Osteoblast (primary cell): ENCODE measurements at places on chromosomes 12 and 14. TPM values are rescaled to one million over a fixed set of nuclear protein-coding genes. Genes with fewer than 3 reads are reported as not detected.

GRCh38 chr14:104293851-104294627 lies 155.7 kb downstream of the KIF26A start:
- peak; percentile 83 for DNase-seq

- peak; percentile 77 for DNase-seq
These were observed 62.3 kb upstream of the PPP1R12A start for GRCh38 chr12:79997096-79997791.

DNA sequence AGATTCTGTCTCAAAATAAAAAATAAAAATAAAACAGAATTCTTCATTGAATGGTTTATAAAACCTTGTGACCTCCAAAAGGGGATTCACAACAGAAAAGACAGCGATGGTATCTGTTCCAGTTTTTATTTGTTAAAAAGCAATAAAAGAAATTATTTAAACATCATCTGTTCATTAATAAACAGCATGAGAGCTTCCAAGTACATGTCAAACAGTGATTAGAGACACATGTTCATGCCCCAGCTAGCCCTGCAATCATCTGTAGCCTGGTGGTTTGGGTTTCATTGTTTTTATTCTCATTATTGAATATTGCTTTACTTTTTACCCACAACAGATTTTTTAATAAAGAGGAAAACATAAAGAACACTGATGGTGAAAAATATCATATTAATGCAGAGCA lies 173.3 kb downstream of the ANO2 start:
- DNase-seq, result no peak

DNA sequence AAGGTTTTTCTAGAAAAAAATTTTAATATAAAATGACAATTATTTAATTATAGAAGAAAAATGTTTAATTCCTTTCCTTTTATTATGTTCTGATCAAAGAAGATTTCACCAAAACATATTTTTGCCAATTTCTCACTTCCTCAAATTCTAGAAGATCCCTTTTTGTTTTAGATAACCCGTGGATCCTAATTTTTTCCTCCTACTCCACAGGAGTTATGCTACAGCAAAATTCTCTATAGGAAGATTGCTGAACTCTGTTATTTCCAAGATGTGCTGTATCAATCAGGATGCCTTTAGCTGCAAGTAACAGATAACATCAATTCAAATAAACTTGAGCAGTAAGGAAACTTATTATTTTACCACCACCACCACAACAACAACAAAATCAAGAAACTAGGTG lies 3.8 kb upstream of the SNX6 start:
- DNase-seq, result no peak

GRCh38 chr12:95623554-95624170 lies 72.4 kb upstream of the USP44 start:
- DNase-seq, result peak; percentile 88

- DNase-seq, result no peak
These were observed 55.7 kb downstream of the WDR20 start for GRCh38 chr14:102195446-102195845.

- DNase-seq, result no peak
These were observed 1.5 kb upstream of the SLC25A47 start for GRCh38 chr14:100321473-100322137.

DNA sequence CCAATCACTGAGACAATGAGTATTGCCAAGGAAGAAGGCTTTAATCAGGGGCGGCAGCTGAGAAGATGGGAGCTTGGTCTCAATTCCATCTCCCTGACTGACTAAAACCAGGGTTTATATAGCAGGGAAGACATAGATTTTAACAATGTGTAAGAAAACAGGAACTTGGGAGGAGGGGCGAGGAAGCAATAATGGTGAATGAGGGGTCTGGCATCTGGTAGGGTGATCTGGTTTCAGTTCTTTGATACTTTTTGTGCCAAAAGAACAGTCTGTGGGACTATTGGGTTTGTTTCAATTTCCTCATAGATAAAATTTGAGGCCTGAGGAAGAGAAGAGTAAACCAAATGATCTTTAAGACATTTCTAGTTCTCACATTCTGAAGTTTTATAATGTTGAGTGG lies 49.2 kb downstream of the FUT8 start:
- no peak for DNase-seq

GRCh38 chr12:104583301-104583700 lies 126.6 kb downstream of the CHST11 start:
- DNase-seq, result no peak

DNA sequence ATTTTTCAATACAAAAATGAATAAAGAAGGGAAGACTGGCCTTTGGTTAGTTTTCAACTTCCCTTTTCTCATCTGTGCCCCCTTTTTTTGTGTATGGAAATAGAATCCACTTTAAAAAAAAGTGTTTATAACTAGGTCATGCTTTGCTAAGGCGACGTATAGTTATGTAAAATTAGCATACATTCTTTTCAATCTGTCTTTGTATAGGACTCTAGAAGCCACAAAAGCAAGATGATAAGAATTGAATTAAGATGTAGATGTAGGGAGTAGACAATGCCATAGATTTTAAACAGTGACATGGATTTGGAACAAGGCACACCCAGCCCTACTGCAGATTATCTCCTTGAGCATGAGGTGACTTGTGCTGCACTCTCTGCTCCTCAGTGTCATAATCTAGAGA lies 354.3 kb downstream of the TMTC2 start:
- no peak for DNase-seq

DNA sequence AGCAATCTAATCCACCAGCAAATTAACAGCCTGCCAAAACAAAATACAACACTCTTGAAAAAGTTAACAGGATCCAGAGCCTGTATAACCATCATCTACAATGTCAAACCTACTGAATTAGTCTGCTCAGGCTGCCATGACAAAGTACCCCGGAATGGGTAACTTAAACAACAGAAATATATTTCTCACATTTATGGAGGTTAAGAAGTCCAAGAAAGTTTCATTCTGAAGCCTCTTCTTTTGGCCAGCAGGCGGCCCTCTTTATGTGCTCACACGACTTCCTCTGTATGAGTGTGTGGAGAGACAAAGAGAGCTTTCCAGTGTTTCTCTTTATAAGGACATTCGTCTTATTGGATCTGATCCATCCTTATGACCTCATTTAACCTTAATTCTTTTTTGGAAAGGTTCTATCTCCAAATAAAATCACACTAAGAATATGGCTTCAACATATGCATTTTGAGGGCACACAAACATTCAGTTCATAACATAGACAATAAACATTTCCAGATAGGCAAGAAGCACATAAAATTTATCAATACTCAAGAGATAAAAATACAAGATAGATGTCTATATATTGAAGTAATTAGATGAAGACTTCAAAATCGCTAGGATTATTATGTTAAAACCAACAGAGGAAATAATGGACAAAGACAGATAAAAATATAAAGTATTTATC lies 5.9 kb upstream of the RERG start:
- peak; percentile 49 for DNase-seq

DNA sequence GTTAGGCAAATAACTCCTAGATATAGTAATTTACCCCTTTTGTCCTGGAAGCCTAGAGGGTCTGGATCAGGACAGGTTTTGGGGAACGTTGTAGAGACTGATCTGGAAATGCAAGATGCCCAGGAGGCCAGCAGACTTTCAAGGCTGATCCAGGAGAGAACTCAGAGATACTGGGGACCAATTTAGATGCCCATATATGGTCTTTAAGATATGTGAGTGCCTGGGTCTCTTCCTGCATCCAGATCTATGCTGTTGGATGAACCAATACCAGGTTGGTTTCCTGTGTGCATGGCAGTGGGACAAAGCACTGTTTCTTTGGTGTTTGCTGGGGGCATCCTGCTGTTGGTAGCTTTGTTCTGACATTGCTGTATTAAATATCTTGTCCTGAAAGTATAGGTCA lies 5.4 kb downstream of the ERG28 start:
- peak; percentile 45 for DNase-seq

DNA sequence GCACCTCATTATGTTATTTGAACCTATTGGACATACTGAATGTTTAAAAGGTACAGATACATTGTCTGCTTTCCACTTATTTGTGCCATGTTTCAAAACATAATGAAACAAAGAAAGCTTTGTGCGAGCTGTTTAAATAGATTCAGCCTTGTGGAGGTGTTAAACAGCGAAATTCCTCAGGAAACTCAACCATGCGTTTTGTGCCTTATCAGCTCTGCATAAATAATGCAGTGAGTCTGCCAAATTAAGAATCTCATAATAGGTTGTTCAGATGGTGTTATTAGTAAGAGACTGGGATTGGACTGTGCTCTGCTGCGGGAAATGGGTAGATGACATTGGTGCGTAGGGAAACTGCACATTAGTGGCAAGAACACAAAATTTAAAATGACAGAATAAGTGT lies 163.7 kb upstream of the CLEC14A start:
- DNase-seq, result no peak

DNA sequence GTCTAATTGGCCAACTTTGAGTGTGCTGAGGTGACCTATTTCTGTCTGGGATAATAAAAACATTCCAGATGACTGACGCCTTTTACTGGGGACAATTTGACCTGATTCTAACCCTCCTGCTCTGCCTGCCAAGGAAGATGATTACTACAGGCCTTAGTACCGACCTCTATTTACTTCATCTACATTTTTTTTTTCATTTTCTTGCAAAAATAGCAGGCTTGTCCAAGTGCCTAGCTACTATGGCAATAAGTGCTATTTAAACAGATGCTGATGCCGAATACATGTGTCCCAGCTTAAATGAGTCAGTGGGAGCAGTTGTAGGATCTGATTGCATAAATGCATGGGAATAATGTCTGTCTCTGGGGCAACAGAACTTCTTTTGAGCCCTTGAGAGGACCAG lies 254.3 kb downstream of the RGS6 start:
- no peak for DNase-seq

DNA sequence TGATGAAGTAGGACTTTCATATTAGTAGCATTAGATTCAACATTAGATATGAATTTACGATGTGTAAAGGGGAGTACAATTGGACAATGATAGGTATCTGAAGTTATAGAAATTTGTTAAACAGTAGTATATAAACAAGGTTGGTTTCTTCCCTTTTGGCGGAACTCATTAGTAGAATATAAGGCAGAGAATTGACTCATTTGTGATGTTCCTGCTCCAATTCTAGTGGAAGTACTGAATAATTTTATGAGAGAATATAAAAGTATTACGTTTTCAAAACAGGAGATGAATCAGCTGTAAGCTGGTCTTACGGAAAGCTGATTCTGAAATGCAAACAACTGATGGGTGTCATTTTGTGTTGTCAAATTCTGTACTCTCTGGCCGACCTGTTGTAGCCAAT lies 13.4 kb downstream of the ZC3H14 start:
- no peak for DNase-seq

GRCh38 chr12:66605293-66605692 lies 73.6 kb downstream of the GRIP1 start:
- DNase-seq, result no peak

GRCh38 chr12:116126610-116127009 lies 150.9 kb downstream of the MED13L start:
- DNase-seq, result peak; percentile 69

DNA sequence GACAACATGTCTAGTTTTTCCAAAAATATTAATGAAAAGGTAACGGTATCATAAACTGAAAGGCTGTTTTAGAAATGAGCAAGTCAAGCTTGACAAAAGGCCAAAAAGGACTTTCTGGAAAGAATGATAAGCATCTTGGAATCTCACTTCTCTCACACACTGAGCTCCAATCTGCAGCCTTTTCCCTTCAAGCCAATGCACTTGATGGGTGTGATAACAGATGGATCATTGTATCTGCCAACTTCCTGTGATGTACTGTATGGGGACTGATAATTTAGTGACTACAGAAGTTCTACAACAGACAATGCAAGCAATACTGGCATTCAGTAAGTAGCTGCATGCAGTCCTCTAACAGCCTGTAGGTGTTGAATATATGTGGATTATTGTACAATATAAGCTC lies 147.1 kb downstream of the MED13L start:
- DNase-seq, result peak; percentile 61

DNA sequence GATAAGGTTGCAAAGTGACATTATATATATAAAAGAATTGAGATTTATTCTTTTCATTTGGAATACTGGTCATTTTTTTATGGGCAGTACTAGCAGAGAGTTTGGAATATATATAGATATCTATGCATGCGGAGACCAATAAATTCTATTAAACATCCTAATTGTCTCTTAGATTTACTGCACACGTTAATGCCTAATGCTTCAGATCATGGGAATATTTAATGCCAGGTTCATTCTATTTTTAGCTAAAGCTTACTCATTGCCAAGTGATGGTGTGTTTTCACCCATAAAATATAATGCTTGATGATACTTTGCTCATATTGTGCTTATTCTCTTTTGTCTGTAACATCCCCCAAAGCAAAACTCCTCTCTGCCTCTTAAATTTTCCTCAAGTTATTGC lies 264.4 kb downstream of the TMEM117 start:
- no peak for DNase-seq

DNA sequence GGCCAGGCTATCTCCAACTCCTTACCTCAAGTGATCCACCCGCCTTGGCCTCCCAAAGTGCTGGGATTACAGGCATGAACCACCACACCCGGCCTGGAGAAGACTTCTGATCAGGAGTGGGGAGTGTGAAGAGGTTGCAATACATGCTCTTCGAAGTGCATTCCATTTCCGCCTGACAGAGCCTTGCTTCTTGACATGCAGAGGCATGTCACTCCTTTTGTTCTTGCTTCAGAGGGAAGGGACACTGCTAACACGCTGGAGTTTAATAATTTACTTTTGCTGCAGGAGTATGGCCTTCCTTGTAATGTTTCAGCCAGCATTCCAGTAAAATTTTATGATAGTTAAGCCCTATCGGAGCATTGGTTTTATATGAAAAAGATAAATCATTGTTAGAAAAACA lies 74.9 kb downstream of the SLC25A47 start:
- no peak for DNase-seq

- no peak for DNase-seq
These were observed 172.4 kb upstream of the RTL1 start for GRCh38 chr14:101075801-101076413.

DNA sequence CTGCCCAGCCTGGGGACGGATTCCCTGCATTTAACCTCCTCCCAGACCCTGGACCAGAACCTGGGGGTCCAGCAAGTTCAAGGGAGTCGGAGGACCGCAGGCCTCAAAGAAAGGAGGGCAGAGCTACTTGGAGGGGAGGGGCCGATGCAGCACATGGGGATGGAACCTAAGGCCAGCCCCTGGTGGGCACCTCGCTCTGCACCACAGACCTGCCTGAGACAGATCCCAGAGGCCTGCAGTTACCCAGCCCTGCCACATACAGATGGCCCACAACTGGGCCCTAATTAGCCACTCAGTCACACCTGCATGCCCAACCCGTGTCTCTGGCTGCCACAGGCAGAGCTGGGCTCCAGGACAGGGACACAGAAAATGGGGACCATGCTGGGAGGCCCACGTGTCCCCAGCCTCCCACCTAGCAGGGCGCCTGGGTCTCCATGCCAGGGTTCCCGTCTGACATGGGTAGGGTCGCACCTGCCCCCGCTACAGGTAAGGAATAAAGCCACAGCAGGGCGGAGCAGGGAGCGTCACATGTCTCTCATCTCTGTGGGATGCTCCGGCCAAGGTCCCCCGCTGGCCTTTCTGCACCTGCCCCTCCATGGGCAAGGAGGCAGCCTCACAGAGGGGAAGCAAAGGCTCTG lies 16.7 kb downstream of the AKT1 start:
- DNase-seq, result peak; percentile 67

The COX8C gene
- not detected in 2 replicates for total RNA-seq

The POTEG gene
- 0.29 and 0.36 TPM in 2 replicates for total RNA-seq

The KLRF2 gene
- not detected in 2 replicates for total RNA-seq

The CPNE6 gene
- not detected in 2 replicates for total RNA-seq

The STYK1 gene
- under 0.01 TPM in 2 replicates for total RNA-seq

The TROAP gene
- total RNA-seq, result 2.5 and 3.5 TPM in 2 replicates

The AQP2 gene
- total RNA-seq, result not detected in 2 replicates

The KRT5 gene
- total RNA-seq, result 0.36 TPM in 1 of 2 replicates, not detected in the other

The A2M gene
- total RNA-seq, result 2.2 and 2.9 TPM in 2 replicates

The SDSL gene
- total RNA-seq, result 6.5 TPM in 2 replicates

The OTUB2 gene
- total RNA-seq, result 1.2 and 1.4 TPM in 2 replicates

The HOXC12 gene
- total RNA-seq, result under 0.01 TPM in 1 of 2 replicates, not detected in the other

The BDKRB1 gene
- 0.59 and 0.72 TPM in 2 replicates for total RNA-seq
